Left colon (tissue), 2 donors: ENCODE measurements at places on chromosomes 12 and 14. TPM values are rescaled to one million over a fixed set of nuclear protein-coding genes. Genes with fewer than 3 reads are reported as not detected.

PCED1B gene
- 1.0 TPM for total RNA-seq

GPRC5D gene
- total RNA-seq, result not detected

P2RX2 gene
- 0.45 TPM for total RNA-seq

DACT1 gene
- 3.8 TPM for total RNA-seq

CEBPE gene
- not detected for total RNA-seq

KITLG gene
- total RNA-seq, result 35.2 TPM

OTUB2 gene
- 2.0 TPM for total RNA-seq

JPH4 gene
- total RNA-seq, result 0.84 TPM

CREBL2 gene
- 25.6 TPM for total RNA-seq

TTC7B gene
- 13.4 TPM for total RNA-seq

ZFYVE1 gene
- total RNA-seq, result 19.9 TPM

B4GALNT3 gene
- 143 TPM for total RNA-seq

RPL10L gene
- 9.6 TPM for total RNA-seq

HPD gene
- not detected for total RNA-seq

CPNE6 gene
- total RNA-seq, result 0.28 TPM

SYNDIG1L gene
- total RNA-seq, result not detected

DIO2 gene
- total RNA-seq, result 1.1 TPM

DEGS2 gene
- 25.0 TPM for total RNA-seq

CLIP1 gene
- 53.8 TPM for total RNA-seq

RERG gene
- total RNA-seq, result 4.1 TPM

DDX51 gene
- total RNA-seq, result 15.2 TPM

SMOC1 gene
- 0.55 TPM for total RNA-seq

CCNB1IP1 gene
- total RNA-seq, result 29.6 TPM

SDR9C7 gene
- not detected for total RNA-seq

PLEKHH1 gene
- total RNA-seq, result 63.2 TPM

TAS2R46 gene
- total RNA-seq, result 2.5 TPM

MYO1H gene
- total RNA-seq, result 0.31 TPM

FOXA1 gene
- total RNA-seq, result 72.0 TPM

KCNH5 gene
- 0.06 TPM for total RNA-seq
